Smooth muscle cell of bladder (primary cell): ENCODE measurements at places on chromosomes 7 and 10. TPM values are rescaled to one million over a fixed set of nuclear protein-coding genes. Genes with fewer than 3 reads are reported as not detected.

Gene MNX1
- not detected in 2 replicates for total RNA-seq

Gene ANXA8
- total RNA-seq, result 1.1 and 1.4 TPM in 2 replicates

Gene CRCP
- 26.3 and 27.9 TPM in 2 replicates for total RNA-seq

Gene ZNF277
- total RNA-seq, result 52.6 and 53.0 TPM in 2 replicates
